ENCODE measurements at places on chromosomes 3 and 15. TPM values are rescaled to one million over a fixed set of nuclear protein-coding genes. Genes with fewer than 3 reads are reported as not detected.

- H3K4me3 ChIP-seq, result no peak overlapping the region
- peaks cover 4% of the 10 kb centered on the region for H3K4me1 ChIP-seq
- H3K27me3 ChIP-seq, result peaks cover 7% of the 10 kb centered on the region
Measured at GRCh38 chr3:53719796-53720195, 126.4 kb downstream of the CHDH start.

DNA sequence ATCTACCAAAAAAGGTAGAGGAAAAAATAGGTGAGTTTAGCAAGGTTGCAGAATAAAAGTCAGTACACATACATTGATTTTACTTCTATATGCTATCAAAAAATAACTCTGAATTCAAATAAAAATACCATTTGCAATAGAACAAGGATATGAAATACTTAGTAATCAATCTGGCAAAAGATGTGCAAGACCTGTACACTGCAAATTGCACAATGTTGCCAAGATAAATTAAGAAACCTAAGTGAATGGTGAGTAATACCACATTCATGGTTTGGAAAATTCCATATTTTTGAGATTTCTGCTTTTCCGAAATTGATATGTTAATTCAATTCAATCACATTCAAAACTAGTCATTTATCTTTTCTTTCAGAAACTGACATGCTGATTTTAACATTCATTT, 464.8 kb downstream of the EPHA3 start:
- no peaks in the 10 kb centered on the region for H3K4me1 ChIP-seq
- DNase-seq, result no peak
- H3K36me3 ChIP-seq, result no peaks in the 10 kb centered on the region
- H3K27ac ChIP-seq, result no peak overlapping the region
- no peak overlapping the region for H3K4me3 ChIP-seq

DNA sequence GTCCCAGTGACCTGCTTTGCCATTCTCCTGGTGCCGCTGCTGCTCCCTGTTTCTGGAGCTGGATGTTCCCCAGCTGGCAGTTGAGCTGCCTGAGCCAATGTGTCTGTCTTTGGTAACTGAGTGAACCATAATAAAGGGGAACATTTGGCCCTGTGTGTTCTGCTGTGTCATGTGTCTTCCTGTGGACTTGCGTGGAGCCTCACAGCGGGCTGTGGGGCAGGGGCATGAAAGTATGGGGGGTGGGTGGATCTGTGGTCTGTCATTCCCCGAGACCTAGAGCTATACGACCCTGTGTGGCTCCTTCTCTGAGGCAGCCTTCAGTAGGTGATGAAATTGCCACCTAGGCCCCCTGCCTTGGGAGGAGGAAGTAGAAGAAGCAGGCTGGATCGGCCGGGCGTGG, 2.0 kb upstream of the PPCDC start:
- H3K27ac ChIP-seq, result no peak overlapping the region
- peaks cover 17% of the 10 kb centered on the region for H3K27me3 ChIP-seq
- no peaks in the 10 kb centered on the region for H3K36me3 ChIP-seq
- DNase-seq, result no peak
- no peak overlapping the region for H3K4me3 ChIP-seq

GRCh38 chr15:72340366-72340765, 20.4 kb upstream of the CELF6 start:
- no peak overlapping the region for H3K4me3 ChIP-seq
- no peaks in the 10 kb centered on the region for H3K4me1 ChIP-seq
- no peaks in the 10 kb centered on the region for H3K27me3 ChIP-seq

GRCh38 chr3:190288836-190289235, 33.4 kb downstream of the CLDN1 start:
- no peak overlapping the region for H3K27ac ChIP-seq
- H3K36me3 ChIP-seq, result no peaks in the 10 kb centered on the region
- no peaks in the 10 kb centered on the region for H3K27me3 ChIP-seq
- H3K4me1 ChIP-seq, result no peaks in the 10 kb centered on the region

DNA sequence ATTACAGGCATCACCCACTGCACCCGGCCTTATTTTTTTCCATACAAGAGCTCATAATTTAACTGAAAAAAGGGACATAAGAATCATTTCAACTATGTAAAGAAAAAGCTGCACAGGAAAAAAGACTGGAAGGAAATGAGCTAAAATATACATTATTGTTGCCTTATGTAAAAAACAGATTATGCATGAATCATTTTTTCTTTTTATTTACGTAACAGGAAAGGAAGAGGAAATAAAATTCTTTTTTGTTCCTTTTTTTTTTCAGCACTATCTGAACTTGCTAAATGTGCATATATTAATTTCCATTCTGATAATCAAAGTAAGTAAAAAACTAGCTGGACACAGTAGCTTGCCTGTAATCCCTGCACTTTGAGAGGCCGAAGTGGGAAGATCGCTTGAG, 12.1 kb downstream of the KIF9 start:
- no peak overlapping the region for H3K4me3 ChIP-seq
- no peak overlapping the region for H3K27ac ChIP-seq
- DNase-seq, result no peak
- no peaks in the 10 kb centered on the region for H3K27me3 ChIP-seq
- H3K4me1 ChIP-seq, result peaks cover 12% of the 10 kb centered on the region

DNA sequence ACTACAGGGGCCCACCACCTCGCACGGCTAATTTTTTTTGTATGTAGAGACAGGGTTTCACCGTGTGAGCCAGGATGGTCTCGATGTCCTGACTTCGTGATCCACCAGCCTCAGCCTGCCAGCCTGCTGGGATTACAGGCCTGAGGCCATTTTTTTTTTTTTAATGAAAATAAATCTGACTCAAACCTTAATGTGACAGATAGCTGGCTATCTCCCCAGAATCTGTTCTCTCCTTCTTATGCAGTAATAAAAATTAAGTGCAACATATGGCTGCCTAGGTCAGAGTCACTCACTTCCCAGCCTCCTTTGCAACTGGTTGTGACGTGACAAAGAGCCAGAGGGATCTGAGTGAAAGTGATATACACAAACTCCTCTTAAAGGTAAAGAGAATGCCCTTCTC, 53.0 kb downstream of the ZNF148 start:
- peaks cover 14% of the 10 kb centered on the region for H3K4me1 ChIP-seq
- no peaks in the 10 kb centered on the region for H3K27me3 ChIP-seq
- no peak overlapping the region for H3K27ac ChIP-seq

DNA sequence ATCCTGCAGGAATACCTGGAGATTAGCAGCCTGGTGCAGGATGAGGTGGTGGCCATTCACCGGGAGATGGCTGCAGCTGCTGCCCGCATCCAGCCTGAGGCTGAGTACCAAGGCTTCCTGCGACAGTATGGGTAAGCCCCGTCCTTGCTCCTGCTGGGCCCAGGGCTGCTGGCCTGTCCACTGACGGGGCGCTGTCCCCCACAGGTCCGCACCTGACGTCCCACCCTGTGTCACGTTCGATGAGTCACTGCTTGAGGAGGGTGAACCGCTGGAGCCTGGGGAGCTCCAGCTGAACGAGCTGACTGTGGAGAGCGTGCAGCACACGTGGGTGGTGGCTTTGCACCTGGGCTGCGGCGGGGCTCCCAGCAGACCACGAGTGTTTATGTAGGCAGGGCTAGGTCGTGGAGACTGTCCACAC, 5.0 kb downstream of the FES start:
- no peak overlapping the region for H3K27ac ChIP-seq
- peaks cover 25% of the 10 kb centered on the region for H3K4me1 ChIP-seq
- H3K4me3 ChIP-seq, result no peak overlapping the region
- H3K27me3 ChIP-seq, result no peaks in the 10 kb centered on the region
- peaks cover 25% of the 10 kb centered on the region for H3K36me3 ChIP-seq
- no peak for DNase-seq

GRCh38 chr3:94172695-94173310, 109.9 kb downstream of the NSUN3 start:
- H3K27me3 ChIP-seq, result no peaks in the 10 kb centered on the region
- H3K4me1 ChIP-seq, result no peaks in the 10 kb centered on the region
- no peak for DNase-seq
- no peak overlapping the region for H3K27ac ChIP-seq
- no peak overlapping the region for H3K4me3 ChIP-seq
- H3K36me3 ChIP-seq, result no peaks in the 10 kb centered on the region

- no peak overlapping the region for H3K4me3 ChIP-seq
- DNase-seq, result no peak
- no peaks in the 10 kb centered on the region for H3K27me3 ChIP-seq
- no peaks in the 10 kb centered on the region for H3K4me1 ChIP-seq
- H3K27ac ChIP-seq, result no peak overlapping the region
Measured at GRCh38 chr3:94616833-94617232, 554.0 kb downstream of the NSUN3 start.

GRCh38 chr15:51093839-51094605, 684 bp downstream of the TNFAIP8L3 start:
- H3K36me3 ChIP-seq, result no peaks in the 10 kb centered on the region
- no peak overlapping the region for H3K27ac ChIP-seq

TMEM158 gene
- not detected for total RNA-seq

TLR9 gene
- total RNA-seq, result 10.4 TPM

CD47 gene
- 158 TPM for total RNA-seq

ABI3BP gene
- total RNA-seq, result not detected
